ENCODE measurements at places on chromosomes 7 and 10.

DNA sequence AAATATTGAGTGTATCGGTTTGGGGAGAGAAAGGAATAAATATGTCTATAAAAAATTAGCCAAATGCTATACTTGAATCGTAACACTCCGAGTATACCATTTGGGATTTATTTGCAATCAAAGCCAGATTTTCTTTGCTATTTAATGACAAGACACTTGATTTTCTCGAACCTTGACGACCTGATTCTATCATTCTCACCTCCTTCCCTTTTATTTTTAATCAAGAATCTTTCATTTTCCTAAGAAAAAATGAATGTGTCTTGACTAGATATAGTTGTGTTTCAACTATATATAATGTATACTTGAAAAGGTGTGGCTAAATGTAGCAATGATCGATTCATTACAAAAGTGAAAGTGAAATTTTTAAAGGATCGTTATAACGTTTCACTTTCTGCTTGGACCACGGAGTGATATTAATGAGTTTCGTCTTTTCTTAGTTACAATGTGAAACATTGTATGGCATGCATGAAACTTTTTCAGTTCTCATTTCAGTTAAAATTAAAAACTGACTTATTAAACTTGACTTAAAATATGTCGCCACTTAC lies 562 bp downstream of the NUB1 start:
- no peak for DNase-seq

DNA sequence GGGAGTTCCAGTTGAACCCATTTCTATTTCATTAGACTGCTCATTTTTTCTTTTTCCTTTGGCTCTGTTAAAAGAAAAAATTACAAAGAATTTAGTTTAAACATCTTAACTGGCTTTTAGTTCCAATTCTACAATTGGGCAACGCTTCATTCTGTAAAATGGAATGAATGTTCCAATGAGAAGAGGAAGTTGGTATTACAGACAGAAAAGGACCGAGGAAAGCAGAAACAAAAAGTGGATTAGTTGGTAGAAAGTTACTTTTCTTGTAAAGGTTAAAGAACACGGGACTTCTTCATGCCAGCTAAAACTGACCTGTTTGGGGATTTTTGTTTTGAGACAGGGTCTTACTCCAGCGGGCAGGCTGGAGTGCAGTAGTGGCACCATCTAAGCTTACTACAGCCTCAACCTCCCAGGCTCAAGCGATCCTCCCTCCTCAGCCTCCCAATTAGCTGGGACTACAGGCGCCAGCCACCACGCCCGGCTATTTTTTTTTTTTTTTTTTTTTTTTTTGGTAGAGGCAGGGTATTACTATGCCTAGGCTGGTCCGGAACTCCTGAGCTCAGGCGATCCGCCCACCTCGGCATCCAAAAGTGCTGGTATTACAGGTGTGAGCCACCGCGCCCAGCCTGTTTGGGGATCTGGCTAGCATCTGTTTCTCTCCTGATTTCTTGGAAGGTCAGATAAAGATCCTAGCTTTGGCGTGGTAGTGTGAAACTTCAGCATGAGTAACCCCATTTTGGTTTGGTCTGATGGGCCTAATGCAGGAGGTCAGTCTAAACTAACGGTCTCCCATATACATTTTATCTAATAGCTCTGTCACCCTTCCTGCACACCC lies 1.3 kb upstream of the VDAC2 start:
- no peak for DNase-seq

DNA sequence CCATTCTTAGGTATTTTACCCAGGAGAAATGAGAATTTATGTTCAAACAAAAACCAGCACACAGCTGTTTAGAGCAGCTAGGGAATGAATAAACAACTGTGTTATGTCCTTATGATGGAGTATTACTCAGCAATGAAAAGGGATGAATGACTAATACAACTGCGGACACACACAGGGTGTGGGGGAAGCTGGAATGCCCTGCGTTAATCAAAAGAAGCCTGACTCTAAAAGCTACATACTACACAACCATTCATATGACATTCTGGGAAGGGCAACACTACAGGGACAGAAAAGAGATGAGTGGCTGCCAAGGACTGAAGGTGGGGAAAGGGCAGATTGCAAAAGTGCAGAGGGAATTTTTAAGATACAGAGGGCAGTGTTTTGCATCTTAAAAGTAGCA lies 64.0 kb downstream of the DLG5 start:
- no peak for DNase-seq

DNA sequence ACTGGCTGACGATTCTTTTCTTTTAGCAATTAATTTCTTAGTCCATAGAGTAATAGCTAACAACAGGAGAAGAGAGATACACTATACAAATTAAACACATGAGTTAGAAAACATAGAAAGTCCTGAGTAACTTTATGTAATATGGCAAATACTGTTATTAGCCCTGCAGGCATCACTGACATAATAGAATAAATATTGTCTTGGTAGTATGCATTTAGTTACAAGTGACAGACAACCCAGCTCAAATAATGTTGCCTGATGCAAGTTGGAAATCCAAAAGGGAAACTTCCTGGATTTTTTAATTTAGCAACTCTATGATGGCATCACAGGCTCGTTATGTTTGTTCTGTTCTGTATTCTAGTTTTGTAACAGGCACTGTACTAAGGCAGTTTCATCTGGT lies 95.1 kb downstream of the DKK1 start:
- DNase-seq, result no peak

DNA sequence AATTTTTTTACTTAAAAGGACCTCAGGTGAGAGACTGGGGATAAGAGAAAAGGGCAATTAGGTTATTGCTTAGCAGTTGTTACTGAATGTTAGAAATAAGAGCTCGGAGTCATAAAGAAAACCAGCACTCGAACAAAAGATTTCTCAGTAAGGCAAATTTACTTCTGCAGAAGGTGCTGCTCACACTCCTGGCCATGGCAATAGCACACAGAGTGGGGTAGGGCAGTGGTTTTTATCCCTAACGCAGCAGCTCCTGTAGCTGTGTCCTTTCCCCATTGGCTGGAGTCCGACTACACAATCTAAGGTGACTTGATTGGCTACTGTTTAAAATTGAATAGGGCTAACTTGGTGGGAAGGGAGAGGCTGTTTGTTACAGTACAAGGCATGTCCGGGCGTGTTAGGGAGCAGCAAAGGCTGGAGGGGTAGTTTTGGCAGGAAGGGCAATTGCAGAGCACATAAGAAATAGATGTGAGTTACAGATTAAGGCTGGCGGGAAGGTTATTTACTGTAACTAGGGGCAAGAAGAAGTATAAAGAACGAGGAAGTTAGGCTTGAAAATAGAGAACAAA lies 112.1 kb downstream of the AKR1D1 start:
- DNase-seq, result no peak

DNA sequence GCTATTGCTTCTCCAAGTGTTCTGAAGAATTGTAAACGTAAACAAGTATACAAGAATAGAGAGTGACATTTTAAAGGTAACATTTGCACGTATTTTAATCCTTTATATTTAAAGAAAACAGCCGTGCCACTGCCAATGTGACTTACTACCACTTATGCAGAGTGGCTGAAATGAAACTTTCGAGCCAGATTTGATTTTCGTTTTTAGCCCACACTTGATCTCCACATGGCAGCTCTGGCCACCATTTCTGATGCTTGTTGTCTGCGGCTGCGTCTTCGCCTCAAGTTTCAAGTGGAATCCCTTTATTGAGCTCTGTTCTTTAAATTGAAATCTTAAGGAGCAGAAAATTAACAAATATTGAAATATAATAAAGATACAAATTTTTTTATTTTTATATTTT lies 70.0 kb downstream of the ELAPOR2 start:
- DNase-seq, result no peak

DNA sequence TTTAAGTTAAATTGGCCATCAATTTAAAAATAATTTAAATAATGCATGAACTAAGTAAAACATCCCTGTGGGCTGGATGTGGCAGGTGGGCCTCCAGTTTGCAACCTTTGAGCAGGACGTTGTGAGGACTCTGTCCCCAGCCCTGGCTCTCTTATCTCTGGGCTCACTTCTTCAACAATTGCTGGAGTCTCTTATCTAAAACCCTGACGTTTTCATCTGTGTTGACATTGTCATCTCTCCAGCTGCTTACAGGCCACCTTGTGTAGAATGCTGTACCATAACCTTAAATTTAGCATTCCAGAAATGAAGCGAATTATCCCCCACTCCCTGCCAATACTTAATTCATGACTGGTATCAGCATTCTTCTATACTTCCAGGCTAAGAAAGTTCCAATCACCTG lies 3.2 kb upstream of the KIF5B start:
- peak; percentile 66 for DNase-seq

- no peak for DNase-seq
Measured at GRCh38 chr10:133289761-133290160, 13.1 kb upstream of the ADAM8 start.

Data from HuH-7 (cell line).